Stimulated activated CD8-positive, alpha-beta memory T cell treated with anti-CD3 and anti-CD28 coated beads, Interleukin-2, amount 100 ng/mL, for 1 hour (primary cell): ENCODE measurements at places on chromosomes 3 and 15.

- no peak for DNase-seq
These were observed 24.2 kb downstream of the PFKFB4 start for GRCh38 chr3:48532271-48532976.

- DNase-seq = no peak
These were observed 111.1 kb upstream of the GPR149 start for GRCh38 chr3:154540950-154541604.

DNA sequence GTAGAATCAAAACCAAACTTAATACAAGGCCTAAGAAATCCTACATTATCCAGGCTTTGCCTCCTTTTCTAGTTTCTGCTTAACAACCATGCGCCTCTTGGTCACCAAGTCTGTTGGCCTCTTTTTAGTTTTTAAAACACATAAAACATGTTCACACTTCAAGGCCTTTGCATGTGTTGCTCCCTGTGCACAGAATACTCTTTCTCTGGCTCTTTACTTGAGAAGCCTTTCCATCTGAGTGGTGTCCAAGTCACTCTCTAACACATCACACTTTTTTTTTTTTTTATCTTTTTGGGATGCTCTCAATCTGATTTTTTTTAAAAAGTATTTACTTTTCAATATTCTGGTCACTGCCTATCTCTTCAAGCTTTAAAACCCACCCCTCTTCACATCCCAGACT, 14.9 kb downstream of the GAP43 start:
- no peak for DNase-seq

DNA sequence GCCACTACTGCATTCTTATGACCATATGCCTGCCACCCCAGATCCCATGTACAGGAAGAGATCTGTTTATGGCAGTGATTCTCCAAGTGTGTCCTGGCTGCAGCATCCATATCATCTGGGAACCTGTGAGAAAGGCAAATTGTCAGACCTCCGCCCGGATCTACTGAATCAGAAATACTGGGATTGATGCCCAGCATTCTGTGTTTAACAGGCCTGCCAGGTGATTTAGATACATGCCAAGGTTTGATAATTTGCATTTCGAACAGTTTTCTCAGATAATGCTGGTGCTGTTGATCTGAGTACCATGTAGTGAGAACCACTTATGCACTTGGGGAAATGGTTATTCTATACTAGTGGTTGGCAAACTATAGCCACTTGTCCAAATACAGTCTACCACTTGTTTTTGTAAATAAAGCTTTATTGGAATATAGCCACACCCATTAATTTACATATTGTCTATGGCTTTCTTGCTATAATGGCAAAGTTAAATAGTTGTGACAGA, 165.4 kb downstream of the SSR3 start:
- DNase-seq = no peak
